ENCODE measurements at places on chromosomes 4 and X.
A peak's percentile ranks its signal among the peaks of the same experiment; 100 is the strongest.

DNA sequence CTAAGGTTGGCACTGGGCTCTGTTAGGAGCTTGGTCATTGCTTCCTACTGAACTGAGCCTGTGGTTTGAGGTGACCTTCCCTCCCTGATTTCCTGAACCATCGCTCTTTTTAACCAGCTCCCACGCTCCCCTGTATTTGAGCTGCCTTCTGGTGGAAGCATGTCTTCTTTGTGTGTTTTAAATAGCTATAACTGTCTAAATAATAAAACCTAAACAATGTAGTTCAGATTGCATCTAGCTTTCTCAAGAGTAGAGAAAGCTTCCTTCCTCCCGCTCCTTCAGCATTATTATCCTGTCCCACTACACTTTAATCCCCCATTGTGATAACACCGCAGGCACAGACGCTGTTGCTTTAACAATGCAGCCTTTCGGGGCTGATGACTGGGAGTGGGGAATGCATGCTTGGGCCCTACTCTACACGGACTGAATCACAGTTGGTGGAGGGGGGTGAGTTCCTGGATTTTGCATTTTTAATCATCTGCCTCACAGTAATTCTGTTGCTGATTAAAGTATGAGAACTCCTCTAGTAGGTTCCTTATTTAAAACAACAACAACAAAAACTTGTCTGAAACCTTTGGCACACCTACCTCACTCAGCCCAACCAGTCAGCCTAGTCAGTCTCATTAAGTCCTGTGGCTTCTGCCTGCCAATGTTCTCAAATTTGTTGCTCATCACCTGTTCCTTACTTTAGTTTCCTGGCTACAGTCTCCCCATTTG lies 6.6 kb downstream of the SMS start:
- DNase-seq: peak; percentile 50

DNA sequence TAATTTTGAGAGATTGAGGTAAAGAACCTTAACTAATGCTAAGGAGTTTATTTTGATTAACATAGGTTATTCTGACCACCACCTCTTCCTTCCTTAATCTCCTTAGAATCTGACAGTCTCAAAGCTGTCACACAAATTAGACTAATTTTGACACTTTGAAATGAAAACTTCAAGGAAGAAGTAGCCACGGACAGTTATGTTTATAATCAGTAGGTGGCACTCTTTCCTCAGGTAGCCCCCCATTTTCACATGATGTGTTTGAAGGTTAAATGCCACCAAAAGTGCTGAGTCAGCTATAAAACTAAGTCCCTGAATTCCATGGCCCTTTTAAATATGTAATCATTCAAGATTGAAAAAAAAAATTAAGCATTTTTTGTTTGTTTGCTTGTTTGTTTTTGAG lies 22.4 kb downstream of the TMEM33 start:
- DNase-seq: peak; percentile 51

GRCh38 chrX:126485409-126485808 lies 67.2 kb downstream of the DCAF12L1 start:
- DNase-seq: no peak

GRCh38 chr4:26191353-26191752 lies 129.5 kb upstream of the RBPJ start:
- DNase-seq: no peak

DNA sequence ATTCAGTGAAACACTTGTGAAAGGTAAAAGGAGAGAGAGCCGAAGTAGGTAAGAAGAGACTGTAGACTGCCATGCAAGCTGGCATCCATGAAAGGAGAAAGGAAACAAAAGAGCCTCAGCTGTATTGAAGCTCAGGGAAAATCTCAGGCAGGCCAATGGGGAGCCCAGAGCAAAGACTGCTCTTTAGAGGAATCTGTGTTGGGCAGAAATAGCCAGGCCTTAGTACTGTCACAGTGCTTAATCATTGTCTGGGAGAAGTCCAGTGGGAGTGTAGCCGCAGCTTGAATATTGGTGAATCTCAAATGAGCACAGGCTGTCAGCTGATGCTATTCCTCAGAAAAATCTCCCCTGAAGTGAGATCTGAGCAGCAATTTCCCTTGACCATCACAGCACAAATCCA lies 27.6 kb downstream of the CYLC1 start:
- DNase-seq: no peak

GRCh38 chr4:56871371-56871866 lies 36.3 kb upstream of the REST start:
- DNase-seq: no peak

DNA sequence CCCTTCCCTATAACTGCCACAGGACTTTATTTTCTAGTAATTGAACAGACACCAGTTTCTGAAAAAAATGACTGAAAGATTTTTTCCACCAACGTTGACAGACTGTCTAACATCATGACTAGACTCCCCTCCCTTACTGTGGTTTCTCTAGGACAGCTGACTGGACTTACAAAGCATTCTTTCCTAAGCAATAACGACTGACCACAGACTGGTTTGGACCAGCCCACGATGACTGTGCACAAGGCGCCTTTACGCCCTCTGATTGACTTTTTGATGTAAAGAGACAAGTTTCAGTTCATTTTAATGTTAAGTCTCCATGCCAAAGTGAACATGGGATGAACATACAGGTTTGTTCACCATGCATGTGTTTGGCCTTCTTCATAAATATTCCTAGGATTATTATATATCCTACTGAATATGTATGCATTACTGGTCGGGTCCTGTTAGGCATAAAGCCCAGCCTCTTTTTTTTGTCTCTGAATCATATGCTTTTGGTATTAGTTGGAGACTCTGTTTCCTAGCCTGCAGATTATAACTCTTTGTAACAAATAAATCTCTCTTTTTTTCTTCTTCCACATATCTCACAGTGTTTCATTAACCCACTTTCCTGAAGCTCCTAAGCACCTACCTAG lies 50.5 kb upstream of the UGT2B4 start:
- DNase-seq: no peak
